HT-29 (cell line): ENCODE measurements at places on chromosomes 3 and 15.

- DNase-seq: no peak
These were observed 34.7 kb downstream of the SHC4 start for GRCh38 chr15:48928877-48929538.

GRCh38 chr3:64985072-64985471 is 297.3 kb upstream of the ADAMTS9 start:
- DNase-seq: no peak

DNA sequence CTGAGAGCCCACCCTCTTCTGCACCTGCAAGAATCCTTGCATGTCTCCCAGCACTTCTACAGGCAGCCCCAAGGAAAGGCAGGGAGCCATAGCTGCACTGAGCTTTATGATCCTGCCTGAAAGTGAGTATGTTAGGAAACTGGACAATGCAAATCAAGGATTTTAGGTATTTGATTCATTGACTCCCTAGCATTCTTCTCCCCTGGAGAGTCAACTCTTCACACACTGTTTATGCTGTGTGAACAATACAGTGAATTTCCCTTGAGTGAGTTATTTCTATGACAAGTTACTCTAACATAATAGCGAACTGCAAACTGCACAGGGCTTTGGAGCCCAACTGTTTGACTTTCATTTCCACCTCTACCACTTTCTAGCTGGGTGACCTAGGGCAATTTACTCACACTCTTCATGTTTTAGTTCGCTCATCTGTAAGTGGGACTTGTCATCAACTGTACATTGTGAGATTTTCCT is 96.0 kb upstream of the PHLDB2 start:
- DNase-seq: no peak

- no peak for DNase-seq
These were observed 40.7 kb downstream of the RFT1 start for GRCh38 chr3:53089511-53089910.

GRCh38 chr3:170563712-170564423 is 22.0 kb downstream of the SLC7A14 start:
- no peak for DNase-seq

- no peak for DNase-seq
These were observed 16.7 kb upstream of the EHD4 start for GRCh38 chr15:41988896-41989572.

DNA sequence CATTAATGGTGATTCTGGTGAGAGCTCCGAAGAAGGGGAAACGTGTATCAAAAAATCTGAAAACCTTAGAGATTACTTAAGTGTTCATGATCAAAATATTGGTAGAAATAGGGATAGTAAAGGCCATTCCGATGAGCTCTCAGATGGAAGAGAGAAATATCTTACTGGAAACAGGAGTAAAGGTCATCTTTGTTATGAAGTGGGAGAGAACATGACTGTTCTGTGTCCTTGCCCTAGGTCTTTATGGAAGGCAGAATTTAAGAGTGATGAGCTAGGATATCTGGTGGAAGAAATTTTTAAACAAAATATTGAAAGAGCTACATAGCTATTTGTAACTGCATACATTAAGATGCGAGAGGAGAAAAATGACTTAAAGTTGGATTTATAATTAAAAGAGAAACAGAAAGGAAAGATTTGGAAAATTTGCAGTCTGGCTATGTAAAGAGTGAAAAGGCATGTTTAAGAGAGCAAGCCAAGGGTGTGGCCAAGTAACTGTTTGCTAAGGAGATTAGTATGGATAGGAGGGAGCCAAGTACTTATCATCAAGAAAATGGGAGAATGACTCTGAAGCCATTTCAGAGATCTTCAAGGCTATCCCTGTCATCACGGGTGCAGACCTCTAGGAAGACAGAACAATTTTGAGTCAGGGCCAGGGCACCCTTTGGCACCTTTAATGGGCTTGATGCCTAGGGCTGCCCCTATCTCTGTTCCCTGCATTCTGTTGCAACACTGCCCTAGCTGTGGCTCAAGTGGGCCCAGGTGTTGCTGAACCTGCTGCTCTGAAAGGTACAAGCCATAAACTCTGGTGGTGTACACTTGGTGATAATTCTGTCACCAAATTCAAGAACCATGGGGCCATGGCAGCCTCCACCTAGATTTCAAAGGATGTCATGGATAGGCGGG is 27.3 kb downstream of the SLMAP start:
- no peak for DNase-seq

GRCh38 chr3:72436863-72437592 is 411.2 kb downstream of the SHQ1 start:
- no peak for DNase-seq

DNA sequence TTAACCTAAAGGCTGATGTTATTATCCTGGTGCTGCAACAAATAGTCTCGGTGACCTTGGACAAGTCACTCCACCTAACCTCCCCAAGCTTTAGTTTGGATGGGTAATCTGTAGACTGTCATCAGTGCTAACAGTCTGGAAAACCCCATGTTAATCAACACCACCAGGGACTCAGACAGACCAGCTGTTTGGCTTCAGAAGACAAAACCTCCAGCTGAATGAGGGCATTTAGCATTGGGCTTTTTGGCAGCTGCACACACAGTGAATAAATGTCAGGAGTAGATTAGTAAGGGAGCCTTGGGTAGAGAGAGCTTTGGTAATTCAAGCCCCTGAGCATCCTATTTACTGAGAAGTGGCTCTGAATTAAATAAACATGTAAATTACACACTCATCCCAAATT is 24.9 kb upstream of the C3orf80 start:
- no peak for DNase-seq

DNA sequence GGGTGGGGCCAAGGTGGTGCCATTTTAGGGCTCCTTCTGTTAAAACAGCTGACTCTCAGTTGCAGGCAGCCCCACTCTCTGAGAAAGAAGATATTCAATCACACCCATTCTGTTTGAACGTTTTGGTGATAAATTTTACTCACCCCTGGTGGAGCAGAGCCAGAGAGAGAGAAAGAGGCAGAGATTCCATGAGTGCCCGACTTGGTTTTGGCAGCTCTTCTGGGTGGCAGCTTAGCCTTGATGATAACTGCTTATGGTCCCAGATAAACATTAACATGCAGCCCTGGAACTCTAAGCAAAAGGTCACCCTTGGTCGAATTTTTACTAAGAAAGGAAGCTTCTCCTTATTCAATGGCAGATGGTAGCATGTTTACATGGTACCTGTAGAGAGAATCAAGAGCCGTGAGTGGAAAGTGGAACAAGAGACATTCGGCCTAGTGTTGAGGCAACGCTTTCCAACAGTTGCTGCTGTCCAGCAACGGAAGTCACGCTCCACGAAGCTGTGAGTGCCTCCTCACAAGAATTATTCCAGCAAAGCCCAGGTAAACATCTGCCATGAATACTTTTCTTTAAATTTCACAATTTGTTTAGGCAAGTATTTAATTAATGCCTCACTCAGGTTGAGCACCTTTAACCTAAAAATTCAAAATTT is 530.6 kb upstream of the ROBO2 start:
- no peak for DNase-seq

DNA sequence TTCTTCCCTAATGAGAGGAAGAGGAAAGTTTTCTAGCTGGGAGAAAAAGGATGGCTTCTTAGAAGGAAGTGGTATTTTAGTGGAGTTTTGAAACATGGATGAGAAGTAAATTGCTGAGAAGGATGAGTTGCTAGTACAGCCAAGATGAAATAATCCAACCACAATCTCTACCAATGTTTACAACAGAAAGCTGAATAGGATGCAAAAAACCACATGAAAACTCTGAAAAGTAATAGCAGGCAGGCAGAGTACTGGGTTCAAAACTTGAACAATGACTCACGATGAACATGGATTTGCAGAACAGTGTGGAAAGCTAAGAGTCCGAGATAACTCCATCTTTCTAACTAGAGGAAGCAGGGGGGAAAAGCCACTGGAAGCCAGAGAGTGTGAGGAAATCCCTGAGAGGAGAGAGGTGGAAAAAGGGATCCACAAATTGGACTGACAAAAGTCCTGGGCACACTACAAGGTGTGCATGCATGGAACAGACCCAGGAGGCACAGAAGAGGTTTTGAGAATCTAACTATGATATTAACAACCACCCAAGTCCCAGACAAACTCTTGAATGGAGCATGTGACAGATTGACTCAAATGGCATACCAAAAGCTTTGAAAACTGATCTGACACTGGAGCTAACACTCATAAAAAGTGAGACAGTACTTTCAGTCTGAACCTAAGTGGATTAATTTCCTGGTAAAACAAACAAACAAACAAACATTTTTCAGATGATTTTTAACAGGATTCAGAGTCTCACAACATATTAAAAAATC is 76.7 kb downstream of the ST6GAL1 start:
- no peak for DNase-seq

GRCh38 chr15:57496946-57497869 is 94.5 kb upstream of the MYZAP start:
- peak; percentile 87 for DNase-seq

- DNase-seq: no peak
These were observed 52.4 kb upstream of the XRN1 start for GRCh38 chr3:142500211-142500610.

- DNase-seq: no peak
These were observed 18.6 kb downstream of the IQSEC1 start for GRCh38 chr3:13054341-13055285.

- DNase-seq: peak; percentile 75
These were observed 1.4 kb downstream of the LOXL1 start for GRCh38 chr15:73927476-73928240.

DNA sequence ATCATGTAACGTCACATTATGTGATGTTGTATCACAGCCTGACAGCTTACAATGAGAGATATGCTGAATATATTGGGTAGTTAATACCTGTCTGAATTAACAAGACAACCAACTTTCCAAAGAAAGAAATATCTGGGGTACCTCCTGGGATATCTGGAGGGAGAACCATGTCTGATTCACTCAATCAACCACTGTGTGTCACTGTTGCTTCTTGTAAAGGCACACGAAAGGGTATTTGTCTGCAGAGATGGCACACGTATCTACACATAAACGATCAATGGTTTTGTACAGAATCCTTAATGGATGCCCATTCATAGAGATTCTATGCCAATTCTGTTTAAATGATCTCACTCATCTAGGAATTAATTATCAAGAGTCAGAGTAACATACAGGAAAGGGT is 252.1 kb upstream of the TMCO5A start:
- DNase-seq: peak; percentile 59

- DNase-seq: no peak
These were observed 212.0 kb upstream of the TLE3 start for GRCh38 chr15:70309716-70310115.

DNA sequence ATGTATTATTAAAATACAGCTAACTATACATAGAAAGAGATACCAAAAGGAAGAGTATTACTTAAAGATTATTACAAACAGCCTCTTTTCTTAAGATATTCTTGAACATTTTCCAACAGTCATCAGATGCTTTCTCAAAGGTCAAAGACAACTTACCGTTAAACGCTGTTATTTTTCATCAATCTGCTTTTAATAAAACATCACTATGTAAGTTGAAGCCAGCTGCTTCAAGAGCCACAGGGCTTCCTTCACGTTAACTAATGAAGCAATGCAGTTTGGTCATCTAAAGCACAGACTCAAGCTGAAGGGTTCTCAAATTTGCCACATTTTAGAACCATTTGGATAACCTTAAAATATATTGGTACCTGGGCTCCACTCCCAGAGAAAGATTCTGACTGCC is 578.8 kb downstream of the ROBO2 start:
- no peak for DNase-seq

DNA sequence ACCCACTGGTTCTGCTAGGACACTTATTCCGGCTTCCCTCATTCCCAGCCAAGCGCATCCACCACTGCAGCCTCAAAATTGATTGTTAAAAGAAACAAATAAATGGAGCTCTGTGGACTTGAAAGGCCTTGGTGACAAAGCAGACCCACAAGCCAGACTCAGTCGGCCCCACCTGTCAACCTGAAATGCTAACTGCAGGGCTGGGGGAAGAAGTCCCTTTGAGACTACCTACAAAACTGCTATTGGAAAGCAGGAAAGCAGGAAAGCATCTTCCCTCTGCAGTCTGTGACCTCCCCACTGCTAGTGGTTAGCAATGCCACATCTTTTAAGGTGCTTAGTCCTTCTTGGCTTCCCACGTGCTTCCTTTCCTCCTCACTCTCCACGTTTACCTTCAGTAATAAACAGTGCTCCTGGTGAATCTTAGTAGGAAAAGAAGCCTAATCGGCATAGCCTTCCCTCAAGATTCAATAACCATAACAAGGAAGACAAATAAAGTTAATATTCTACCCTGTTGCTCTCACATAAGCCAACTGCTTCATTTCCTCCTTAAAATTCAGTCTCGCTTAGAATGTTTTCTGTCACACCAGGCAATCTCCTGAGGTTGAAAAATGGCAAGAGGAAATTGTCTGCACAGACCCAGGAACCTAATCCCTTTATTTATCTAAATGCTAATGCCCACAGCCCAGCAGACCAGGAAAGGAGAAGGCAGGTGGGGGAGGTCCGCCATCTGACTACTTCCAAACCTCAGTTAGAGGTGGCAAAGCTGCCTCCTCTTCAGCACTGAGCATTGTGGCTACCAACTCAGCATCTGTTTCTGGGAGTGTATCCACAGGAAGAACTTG is 296.2 kb downstream of the NEK10 start:
- DNase-seq: no peak

DNA sequence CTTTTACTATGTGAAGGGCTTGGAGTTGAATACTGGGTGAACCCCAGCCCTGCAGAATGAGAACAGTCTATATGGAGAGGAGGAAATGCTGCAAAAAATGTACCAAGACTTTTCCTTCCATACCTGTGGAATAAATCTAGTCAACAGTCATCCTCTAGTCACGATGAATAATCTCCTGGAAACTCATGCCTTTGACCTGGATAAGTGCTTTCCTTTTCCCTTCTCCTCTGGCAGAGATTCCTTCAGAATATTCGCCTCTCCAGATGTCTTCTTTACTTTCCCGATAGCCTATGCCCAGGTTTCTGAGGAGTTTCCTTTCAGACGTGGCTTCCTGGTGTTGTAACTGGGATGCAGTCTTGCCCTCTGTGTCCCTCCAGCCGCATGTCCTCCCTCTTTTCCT is 28.1 kb downstream of the CCNL1 start:
- DNase-seq: peak; percentile 50

- DNase-seq: no peak
These were observed 6.7 kb downstream of the ZNF860 start for GRCh38 chr3:31988271-31988670.

DNA sequence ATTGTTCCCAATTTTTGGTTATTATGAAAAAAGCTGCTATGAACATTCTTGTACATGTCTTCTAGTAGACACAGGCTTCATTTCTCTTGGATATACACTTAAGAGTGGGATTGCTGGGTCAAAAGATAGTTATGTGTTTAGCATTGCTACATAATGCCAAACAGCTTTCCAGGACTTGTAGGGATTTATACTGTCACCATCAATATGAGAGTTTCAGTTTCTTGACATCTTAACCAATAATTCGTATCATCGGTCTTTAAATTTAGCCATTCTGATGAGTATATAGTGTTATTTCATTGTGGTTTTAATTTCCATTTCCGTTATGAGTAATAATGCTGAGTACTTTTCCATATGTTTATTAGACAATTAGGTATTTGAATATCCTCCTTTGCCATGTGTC is 190.3 kb upstream of the PFN2 start:
- no peak for DNase-seq

GRCh38 chr3:182094321-182094720 is 382.6 kb downstream of the SOX2 start:
- no peak for DNase-seq

GRCh38 chr3:58176827-58177489 is 33.8 kb downstream of the DNASE1L3 start:
- no peak for DNase-seq
